CD8-positive, alpha-beta memory T cell (primary cell): ENCODE measurements at places on chromosomes 2 and 18. TPM values are rescaled to one million over a fixed set of nuclear protein-coding genes. Genes with fewer than 3 reads are reported as not detected.

- H3K36me3 ChIP-seq = no peaks in the 10 kb centered on the region
- H3K4me3 ChIP-seq = no peak overlapping the region
- no peaks in the 10 kb centered on the region for H3K27me3 ChIP-seq
- peak; percentile 41 for DNase-seq
- peaks cover 34% of the 10 kb centered on the region for H3K4me1 ChIP-seq
These were observed 123.5 kb downstream of the TANC1 start for GRCh38 chr2:159091976-159092375.

- H3K4me1 ChIP-seq = no peaks in the 10 kb centered on the region
- no peaks in the 10 kb centered on the region for H3K27me3 ChIP-seq
- no peak overlapping the region for H3K4me3 ChIP-seq
- H3K36me3 ChIP-seq = no peaks in the 10 kb centered on the region
- no peak for DNase-seq
These were observed 63.9 kb upstream of the TTC39C start for GRCh38 chr18:23950644-23951043.

- H3K4me3 ChIP-seq = no peak overlapping the region
- H3K27me3 ChIP-seq = no peaks in the 10 kb centered on the region
- H3K4me1 ChIP-seq = no peaks in the 10 kb centered on the region
- H3K36me3 ChIP-seq = no peaks in the 10 kb centered on the region
These were observed 44.8 kb upstream of the CAVIN2 start for GRCh38 chr2:191891656-191892055.

GRCh38 chr18:79728931-79729586 is 49.5 kb downstream of the CTDP1 start:
- peaks cover 48% of the 10 kb centered on the region for H3K36me3 ChIP-seq
- H3K27me3 ChIP-seq = no peaks in the 10 kb centered on the region
- H3K4me3 ChIP-seq = no peak overlapping the region
- peak; percentile 42 for DNase-seq

DNA sequence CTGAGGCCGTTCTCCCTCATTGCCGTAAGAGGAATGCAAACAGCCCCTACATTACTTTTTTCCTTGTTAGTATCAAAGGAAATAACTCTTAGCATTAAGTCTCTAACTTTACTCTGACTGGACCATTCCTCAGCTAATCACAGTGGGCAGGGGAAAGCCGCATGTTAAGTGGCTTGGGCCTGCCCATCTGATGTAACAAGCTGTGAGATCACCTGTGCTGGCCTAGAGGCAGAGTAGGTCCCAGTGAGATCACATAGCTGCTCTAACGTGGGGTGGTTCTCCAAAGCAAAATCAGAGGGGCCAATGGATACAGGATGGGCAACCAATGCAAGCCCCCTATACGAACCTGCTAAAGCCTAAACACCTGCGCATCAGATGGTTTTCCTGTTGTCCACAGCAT is 5.9 kb upstream of the MOCOS start:
- H3K4me3 ChIP-seq = no peak overlapping the region
- peaks cover 5% of the 10 kb centered on the region for H3K36me3 ChIP-seq
- DNase-seq = no peak
- no peak overlapping the region for H3K27ac ChIP-seq
- H3K4me1 ChIP-seq = no peaks in the 10 kb centered on the region

DNA sequence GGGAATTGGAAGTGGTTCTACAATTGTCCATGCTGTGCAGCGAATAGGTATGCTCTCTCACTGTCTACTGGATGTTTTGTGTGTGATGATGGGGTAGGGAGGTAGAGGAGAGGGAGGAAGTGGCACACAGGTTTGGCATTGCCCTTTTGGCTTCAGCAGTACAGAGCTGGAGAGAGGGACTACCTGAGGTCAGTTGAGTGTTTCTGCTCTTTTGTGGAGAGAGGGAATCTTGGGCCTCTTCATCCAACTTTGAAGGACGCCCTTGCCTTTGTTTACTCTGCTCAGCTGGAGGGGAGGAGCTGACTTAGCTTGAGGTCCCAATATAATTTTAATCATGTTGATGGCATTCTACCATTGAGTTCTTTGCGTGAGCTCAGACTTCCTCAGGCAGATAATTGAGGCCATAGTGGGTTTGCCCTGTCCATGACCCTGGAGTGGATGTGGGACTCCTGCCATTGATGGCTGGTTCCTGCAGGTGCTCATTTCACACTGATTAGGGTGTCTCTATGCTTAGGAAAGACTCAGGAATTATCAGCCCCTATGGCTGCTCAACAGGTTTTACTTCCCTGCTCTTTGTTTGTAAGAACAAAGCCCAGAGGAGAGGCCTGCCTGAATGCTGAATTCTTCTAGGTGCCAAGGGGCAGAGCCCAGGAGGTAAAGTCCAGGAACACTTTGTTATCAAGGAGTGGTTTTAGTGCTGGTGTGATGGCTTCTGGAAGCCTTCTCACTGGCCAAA is 7.2 kb downstream of the RPIA start:
- peaks cover 21% of the 10 kb centered on the region for H3K4me1 ChIP-seq
- no peak overlapping the region for H3K27ac ChIP-seq
- DNase-seq = no peak
- H3K4me3 ChIP-seq = no peak overlapping the region
- H3K27me3 ChIP-seq = no peaks in the 10 kb centered on the region
- H3K36me3 ChIP-seq = peaks cover 6% of the 10 kb centered on the region

GRCh38 chr2:127954857-127955256 is 69.1 kb upstream of the AMMECR1L start:
- H3K27ac ChIP-seq = no peak overlapping the region
- H3K27me3 ChIP-seq = no peaks in the 10 kb centered on the region
- H3K4me1 ChIP-seq = no peaks in the 10 kb centered on the region
- no peak for DNase-seq
- peaks cover 28% of the 10 kb centered on the region for H3K36me3 ChIP-seq

DNA sequence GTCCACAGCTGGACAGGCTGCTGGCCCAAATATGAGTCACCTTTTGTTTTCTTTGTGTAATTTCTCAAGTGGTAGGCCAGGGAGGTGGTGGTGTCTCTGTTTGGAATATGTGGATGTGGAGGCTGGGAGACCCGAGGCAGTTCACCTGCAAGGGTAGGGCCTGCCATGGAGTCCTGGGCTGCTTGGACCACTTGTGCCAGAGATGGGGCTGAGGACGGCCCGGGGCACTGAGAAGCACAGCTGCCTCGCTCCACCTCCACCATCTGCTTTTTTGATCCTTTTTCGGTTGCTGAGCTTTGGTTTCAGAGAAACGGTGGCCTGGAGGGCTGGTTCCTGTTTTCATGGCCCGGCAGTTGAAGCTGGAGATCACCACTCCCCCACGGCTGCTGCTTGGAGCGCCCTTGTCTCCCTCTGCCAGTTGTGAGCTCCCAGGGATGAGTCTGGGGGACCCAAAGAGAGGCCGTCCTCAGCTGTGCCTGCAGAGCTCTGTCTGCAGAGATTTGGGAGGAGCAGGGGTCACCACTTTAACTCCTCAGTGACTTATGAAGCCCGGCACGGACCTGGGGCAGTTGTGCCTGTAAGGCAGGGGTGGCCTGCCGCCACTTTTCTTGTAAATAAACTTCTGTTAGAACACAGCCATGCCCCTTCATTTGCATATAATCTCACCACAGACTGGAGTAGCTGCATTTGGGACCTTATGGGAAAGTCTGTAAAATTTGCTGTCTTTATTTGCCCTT is 67.6 kb upstream of the MCFD2 start:
- peak overlapping the region; percentile 36 for H3K27ac ChIP-seq
- H3K4me3 ChIP-seq = no peak overlapping the region
- DNase-seq = no peak
- no peaks in the 10 kb centered on the region for H3K27me3 ChIP-seq
- H3K36me3 ChIP-seq = peaks cover 18% of the 10 kb centered on the region

Gene DIPK1C
- total RNA-seq = not detected

- DNase-seq = peak; percentile 26
- H3K36me3 ChIP-seq = no peaks in the 10 kb centered on the region
- H3K27me3 ChIP-seq = no peaks in the 10 kb centered on the region
- no peak overlapping the region for H3K4me3 ChIP-seq
- H3K27ac ChIP-seq = no peak overlapping the region
These were observed 303.7 kb upstream of the EPAS1 start for GRCh38 chr2:45993476-45993991.

GRCh38 chr2:232874677-232875223 is 4.7 kb downstream of the SNORC start:
- DNase-seq = no peak
- H3K27me3 ChIP-seq = peaks cover 9% of the 10 kb centered on the region
- H3K4me3 ChIP-seq = no peak overlapping the region
- no peaks in the 10 kb centered on the region for H3K4me1 ChIP-seq
- H3K27ac ChIP-seq = no peak overlapping the region

GRCh38 chr2:10305254-10305635 is 2.5 kb downstream of the HPCAL1 start:
- H3K27ac ChIP-seq = no peak overlapping the region
- no peaks in the 10 kb centered on the region for H3K36me3 ChIP-seq
- H3K27me3 ChIP-seq = no peaks in the 10 kb centered on the region

GRCh38 chr2:186751790-186752189 is 57.9 kb downstream of the FAM171B start:
- H3K27me3 ChIP-seq = no peaks in the 10 kb centered on the region
- no peaks in the 10 kb centered on the region for H3K36me3 ChIP-seq
- no peak overlapping the region for H3K4me3 ChIP-seq
- no peak overlapping the region for H3K27ac ChIP-seq
- DNase-seq = no peak
- H3K4me1 ChIP-seq = no peaks in the 10 kb centered on the region

GRCh38 chr18:63131106-63131958 is 188.2 kb downstream of the BCL2 start:
- no peaks in the 10 kb centered on the region for H3K36me3 ChIP-seq
- DNase-seq = peak; percentile 52
- no peaks in the 10 kb centered on the region for H3K27me3 ChIP-seq
- H3K4me3 ChIP-seq = no peak overlapping the region
- no peak overlapping the region for H3K27ac ChIP-seq

GRCh38 chr18:44048846-44049245 is 631.8 kb upstream of the SETBP1 start:
- DNase-seq = no peak
- no peaks in the 10 kb centered on the region for H3K27me3 ChIP-seq
- no peaks in the 10 kb centered on the region for H3K36me3 ChIP-seq
- H3K4me3 ChIP-seq = no peak overlapping the region

DNA sequence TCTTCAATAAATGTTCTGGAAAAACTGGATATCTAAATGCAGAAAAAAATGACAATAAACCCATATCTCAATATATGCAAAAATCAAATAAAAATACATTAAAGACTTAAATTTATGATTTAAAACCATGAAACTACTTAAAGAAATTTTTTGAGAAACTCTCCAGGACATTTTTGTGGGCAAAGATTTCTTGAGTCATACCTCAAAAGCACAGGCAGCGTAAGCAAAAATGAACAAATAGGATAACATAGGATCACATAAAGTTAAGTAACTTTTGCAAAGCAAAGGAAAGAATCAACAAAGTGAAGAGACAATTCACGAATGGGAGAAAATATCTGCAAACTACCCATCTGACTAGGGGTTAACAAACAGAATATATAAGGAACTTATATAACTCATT is 1545.5 kb downstream of the SUCLG1 start:
- DNase-seq = no peak
- no peak overlapping the region for H3K27ac ChIP-seq
- H3K4me1 ChIP-seq = no peaks in the 10 kb centered on the region
- no peaks in the 10 kb centered on the region for H3K36me3 ChIP-seq
- no peaks in the 10 kb centered on the region for H3K27me3 ChIP-seq

Gene TNFRSF11A
- 3.1 TPM for total RNA-seq

Gene EVA1A
- not detected for total RNA-seq

DNA sequence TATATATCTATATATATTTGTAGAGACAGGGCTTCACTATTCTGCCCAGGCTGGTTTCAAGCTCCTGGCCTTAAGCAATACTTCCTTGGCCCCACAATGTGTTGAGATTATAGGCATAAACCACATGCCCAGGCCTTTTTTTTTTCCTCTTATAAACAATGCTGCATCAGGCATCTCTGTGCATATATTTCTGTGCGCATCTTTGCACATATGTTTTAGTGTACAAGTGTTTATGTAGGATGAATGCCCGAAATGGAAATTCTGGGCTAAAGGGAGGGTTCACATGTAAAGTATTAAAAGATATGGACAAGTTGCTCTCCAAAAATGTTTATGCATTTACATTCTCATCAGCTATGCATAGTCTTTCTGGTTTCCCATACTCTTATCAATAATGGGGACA is 183.2 kb upstream of the SPRED2 start:
- H3K4me1 ChIP-seq = no peaks in the 10 kb centered on the region
- no peaks in the 10 kb centered on the region for H3K27me3 ChIP-seq

DNA sequence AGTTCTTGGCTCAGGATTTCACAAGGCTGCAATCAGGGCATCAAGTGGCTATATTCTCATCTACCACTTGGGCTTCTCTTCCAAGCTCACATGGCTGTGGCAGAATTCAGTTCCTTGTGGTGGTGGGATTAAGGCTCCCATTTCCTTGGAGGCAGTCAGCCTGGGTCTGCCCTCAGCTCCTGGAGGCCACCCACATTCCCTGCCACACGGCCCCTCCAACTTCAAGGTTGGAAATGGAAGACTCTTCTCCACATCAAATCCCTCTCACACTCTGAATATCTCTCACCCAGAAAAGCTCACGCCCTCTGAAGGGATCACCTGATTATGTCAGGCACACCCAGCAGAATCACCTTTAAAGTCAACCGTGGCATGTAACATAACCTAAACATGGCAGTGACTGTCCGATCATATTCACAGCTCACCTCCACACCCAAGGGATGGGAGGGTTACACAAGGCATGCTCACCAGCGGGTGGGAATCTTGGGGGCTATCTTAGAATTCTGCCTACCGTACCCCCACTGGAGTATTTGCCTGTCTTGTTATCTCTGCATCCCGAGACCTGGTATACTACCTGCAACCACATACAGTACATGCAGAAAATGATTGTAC is 256.2 kb upstream of the KLHL29 start:
- H3K36me3 ChIP-seq = no peaks in the 10 kb centered on the region
- no peaks in the 10 kb centered on the region for H3K27me3 ChIP-seq
- H3K4me1 ChIP-seq = no peaks in the 10 kb centered on the region
- no peak overlapping the region for H3K27ac ChIP-seq

DNA sequence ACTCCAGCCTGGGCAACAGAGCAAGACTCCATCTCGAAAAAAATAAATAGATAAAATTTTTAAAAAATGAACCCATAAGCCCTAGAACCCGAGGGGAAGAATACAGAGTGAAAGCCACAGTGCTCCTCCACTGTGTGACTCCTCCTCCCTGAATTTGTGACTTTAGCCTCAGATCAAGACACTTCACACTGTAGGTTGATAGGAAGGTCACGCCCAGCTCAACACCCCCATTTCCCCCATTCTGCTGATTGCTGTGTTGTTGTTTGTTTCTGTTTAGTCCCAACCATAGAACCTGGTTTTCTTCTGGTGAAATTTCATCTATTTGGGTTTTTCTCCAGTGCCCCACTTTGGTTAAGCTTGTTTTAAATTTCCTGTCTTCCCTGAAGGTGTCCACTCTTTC is 102.2 kb downstream of the VIT start:
- H3K4me1 ChIP-seq = peaks cover 4% of the 10 kb centered on the region
- no peak for DNase-seq
- H3K27ac ChIP-seq = no peak overlapping the region
- H3K27me3 ChIP-seq = no peaks in the 10 kb centered on the region
- H3K4me3 ChIP-seq = no peak overlapping the region
- H3K36me3 ChIP-seq = no peaks in the 10 kb centered on the region
